ENCODE measurements at places on chromosomes 16 and 17. TPM values are rescaled to one million over a fixed set of nuclear protein-coding genes. Genes with fewer than 3 reads are reported as not detected.

DNA sequence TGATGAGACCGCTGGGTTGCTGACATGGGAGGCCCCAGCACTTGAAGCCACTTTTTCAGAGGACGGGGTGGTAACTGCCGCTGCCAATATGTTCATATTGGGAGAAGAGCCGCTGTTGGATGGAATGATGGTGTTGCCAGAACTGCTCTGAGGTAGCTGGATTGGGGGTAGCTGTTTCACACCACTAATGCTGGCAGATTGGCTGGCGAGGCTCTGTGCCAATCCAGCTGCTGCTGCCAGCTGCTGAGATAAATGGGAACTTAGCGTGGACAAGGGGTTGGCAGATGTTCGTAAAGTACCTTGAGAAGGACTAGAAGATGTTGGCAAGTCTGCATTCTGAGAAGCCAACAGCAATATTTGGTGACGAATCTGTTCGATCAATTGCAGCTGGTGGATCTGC lies 10.0 kb downstream of the SALL1 start:
- DNase-seq: no peak

GRCh38 chr17:64968652-64969501 lies 49.6 kb upstream of the LRRC37A3 start:
- DNase-seq: no peak

SLFN14 gene
- total RNA-seq: not detected

- DNase-seq: no peak
These were observed 80.3 kb downstream of the RBFOX3 start for GRCh38 chr17:79530361-79531105.

HBM gene
- total RNA-seq: not detected

IKZF3 gene
- 8.2 TPM for total RNA-seq

GRCh38 chr16:81505011-81505661 lies 60.5 kb downstream of the CMIP start:
- DNase-seq: no peak

NPIPB6 gene
- 3.2 TPM for total RNA-seq

- no peak for DNase-seq
These were observed 13.2 kb upstream of the CDIPT start for GRCh38 chr16:29876217-29876593.

- DNase-seq: no peak
These were observed 32.2 kb upstream of the HAS3 start for GRCh38 chr16:69073181-69073702.

DNA sequence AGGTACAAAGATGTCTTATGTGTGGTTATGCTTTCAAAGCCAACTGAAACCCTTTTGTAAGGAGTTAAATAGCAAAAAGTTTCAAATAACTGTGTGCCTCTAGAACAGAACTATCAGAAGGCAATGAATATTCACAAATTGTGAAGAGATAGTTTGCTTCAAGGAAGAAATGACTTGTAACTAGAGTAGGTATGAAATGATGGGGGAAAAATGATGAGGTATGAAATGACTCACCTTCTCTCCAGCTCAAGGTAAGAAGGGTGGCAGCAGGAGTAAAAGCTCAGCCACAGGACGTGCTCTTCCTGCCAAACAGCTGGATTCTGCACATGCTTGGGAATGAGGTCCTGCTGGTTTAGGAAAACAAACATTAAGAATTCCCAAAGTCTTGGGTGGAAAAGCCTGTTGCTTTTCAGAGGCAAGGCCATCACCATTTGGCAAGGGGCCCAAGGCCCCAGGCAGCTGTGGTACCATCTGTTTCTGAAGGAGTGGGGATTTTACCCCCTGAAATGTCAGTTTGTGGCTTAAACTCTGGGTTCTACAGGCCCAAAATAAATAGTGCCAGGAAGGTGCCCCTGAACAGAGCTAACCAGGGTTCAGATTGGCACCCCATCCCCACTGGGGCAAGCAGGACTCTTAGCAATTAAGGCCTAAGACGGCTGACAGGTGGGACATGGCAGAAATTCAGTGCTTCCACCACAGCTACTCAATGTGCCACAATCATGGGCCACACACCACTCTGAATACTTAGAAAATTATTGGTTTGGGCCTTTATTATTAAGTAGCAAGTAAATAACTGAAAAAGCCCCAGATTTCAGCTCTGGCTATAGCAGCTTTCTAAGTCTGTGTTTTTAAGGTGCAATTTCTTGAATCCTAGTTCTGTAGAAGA lies 13.3 kb downstream of the HERPUD1 start:
- DNase-seq: no peak

FSCN2 gene
- 3.6 TPM for total RNA-seq

DNA sequence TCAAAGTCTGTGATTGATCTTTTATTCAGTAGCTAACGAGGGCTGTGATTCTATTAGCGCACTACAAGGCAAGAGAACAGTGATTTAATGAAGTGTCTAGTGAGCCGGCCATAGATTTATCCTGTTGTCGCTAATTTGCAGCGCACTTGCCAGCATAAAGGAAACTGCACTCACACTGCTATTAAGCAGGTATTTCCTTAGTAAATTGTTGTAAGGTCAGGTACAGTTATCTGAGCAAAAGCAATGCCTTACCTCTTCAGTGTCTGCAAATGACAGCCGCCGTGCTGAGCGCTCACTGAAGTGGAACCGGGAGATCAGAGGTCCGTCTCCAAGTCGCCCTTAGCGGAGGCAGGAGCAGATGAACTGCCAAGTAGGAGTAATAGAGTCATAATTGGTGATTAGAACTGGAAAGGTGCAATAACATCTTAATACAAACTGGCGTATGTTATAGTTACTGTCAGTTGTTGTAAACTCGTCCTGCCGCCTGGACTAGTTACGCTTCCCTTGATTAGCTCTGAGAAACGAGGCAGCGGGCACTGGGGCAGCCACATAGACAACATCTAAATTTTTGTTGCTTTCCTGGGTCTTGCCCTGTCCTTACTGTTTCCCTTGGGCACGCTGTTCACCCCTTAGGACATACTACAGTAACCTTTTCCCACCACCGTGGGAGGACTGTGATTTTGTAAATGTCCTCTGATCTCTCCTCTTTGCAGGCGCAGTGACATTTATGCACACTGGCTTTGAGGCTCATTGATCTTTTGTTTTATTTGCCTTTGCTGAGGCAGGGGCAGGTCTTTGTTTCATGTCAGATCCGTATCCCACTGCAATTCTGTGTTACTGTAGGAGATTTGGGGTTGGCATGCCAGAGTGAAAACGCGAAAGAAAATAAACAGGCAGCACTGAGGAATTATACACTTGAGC lies 363.1 kb downstream of the WWOX start:
- DNase-seq: no peak

CDH8 gene
- 0.78 TPM for total RNA-seq

NFATC2IP gene
- total RNA-seq: 36.3 TPM

GRCh38 chr16:81692571-81692970 lies 86.5 kb upstream of the PLCG2 start:
- DNase-seq: no peak

KRTAP9-8 gene
- total RNA-seq: not detected

GRCh38 chr17:13395862-13396261 lies 205.9 kb downstream of the HS3ST3A1 start:
- no peak for DNase-seq

GRCh38 chr16:50684823-50685461 lies 3.8 kb upstream of the SNX20 start:
- no peak for DNase-seq

CSH1 gene
- not detected for total RNA-seq

GINS3 gene
- total RNA-seq: 2.8 TPM

DNA sequence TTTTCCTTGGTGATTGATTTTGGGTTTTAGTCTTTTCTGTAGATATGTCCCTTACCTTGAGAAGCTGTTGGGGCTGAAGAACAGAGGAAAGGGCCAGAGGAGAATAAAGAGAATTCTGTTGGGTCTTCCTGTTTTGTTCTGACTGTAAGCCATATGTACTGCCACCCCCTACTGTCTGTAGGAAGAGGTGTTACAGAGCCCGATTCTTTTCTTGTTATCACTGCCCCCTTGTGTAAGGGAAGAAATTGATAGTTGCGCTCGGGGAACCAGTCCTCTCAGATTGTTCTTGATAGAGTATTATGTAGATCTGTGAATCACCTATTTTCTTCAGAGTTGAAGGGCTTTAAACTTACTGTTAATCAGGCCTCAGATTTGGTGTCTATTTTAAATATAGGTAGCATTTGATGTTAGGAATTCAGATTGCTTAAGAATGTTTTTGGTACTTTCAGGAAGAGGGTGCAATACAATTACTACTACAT lies 2.4 kb downstream of the TANC2 start:
- DNase-seq: no peak

SERPINF2 gene
- total RNA-seq: 21.6 TPM

GRCh38 chr17:5812590-5812989 lies 228.3 kb upstream of the NLRP1 start:
- no peak for DNase-seq

DNA sequence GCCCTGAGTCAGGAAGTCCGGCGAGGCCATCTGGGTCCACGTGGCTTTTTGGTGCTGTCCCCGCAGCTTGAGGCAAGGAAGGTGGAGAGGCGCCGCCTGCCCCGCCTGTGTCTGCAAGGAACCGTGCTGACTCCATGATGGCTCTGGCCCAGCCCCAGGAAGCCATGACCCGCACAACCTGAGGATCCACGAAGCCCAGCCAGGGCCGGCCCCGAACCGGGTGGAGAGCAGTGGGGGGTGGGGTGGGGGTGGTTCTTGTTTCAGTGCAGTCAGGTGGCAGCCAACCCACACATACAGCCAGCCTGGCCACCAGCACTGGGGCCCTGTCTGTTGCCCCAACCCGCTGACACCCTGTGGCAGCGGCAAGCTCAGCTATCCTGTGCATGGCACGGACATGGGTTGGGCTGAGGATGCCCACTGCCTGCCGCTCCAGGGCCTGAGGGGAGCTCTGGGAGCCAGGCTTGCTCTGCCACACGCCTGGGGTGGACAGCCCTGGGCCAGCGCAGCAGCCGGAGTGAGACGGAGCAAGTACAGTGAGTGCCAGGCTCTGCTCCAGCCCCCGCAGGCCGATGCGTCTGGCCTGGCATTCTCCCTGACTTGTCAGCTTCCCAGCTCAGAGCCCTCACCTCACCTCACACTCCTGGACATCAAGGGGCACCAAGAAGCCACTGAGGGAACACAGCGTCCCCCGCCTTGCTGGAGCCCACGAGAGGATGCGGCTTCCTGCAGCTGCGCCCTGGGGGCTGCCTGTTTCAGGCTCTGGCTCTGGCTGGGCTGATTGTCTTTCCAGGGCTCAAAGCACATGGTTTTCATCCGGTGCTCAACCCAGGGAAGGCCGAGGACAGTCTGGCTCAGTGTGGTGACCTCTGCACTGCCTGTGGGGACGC lies 68.8 kb downstream of the LMF1 start:
- DNase-seq: no peak

All from upper lobe of right lung (tissue), 1 donor.